ENCODE measurements at places on chromosomes 11 and 22.

DNA sequence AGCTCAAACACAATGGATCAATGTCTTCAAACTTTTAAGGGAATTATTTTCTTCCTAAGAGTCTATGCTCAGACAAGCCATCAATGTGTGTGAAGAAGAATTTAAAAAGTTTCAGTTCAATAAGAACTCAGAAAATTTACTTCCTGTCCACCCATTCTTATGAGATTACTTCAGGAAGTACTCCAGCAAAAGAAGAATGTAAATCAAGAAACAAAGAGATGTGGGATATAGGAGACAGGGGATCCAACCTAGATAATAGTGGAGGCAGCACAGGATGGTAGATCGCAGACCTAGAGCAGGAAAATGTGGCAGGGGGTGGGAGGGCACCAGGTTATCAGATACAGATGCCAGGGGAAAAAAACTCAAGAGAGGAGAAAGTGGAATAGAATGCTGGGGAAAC, 170.6 kb downstream of the MPPED1 start:
- no peak for DNase-seq

DNA sequence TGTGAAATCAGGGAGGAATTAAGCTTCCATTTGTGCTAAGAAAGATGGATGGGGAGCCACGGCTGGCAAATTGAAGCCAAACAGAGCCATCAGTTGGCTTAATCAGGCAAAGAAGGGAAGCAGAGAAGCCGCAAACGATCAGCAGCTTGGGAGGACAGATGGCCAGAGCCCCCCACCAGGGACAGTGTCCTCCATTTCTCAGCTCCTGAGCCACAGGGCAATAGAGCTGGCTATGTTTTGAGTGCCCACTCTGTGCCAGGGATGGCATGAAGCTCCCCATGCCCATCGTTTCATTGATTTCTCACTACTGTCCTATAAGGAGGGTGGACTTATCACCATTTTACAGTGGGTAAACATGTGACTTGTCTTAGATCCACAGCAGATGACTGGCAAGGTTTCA, 126.3 kb upstream of the ASPHD2 start:
- DNase-seq = no peak

- DNase-seq = no peak
Measured at GRCh38 chr11:70711095-70711910, 313.0 kb downstream of the CTTN start.

- peak; percentile 69 for DNase-seq
Measured at GRCh38 chr11:57763568-57763967, 2.0 kb downstream of the CTNND1 start.

GRCh38 chr11:42296910-42297309, 837.5 kb upstream of the LRRC4C start:
- no peak for DNase-seq
